ENCODE measurements at places on chromosomes 13 and 19.

GRCh38 chr13:78712831-78713230 lies 53.9 kb upstream of the OBI1 start:
- no peak for DNase-seq

GRCh38 chr19:9667898-9668297 lies 7.0 kb downstream of the ZNF562 start:
- DNase-seq, result no peak

DNA sequence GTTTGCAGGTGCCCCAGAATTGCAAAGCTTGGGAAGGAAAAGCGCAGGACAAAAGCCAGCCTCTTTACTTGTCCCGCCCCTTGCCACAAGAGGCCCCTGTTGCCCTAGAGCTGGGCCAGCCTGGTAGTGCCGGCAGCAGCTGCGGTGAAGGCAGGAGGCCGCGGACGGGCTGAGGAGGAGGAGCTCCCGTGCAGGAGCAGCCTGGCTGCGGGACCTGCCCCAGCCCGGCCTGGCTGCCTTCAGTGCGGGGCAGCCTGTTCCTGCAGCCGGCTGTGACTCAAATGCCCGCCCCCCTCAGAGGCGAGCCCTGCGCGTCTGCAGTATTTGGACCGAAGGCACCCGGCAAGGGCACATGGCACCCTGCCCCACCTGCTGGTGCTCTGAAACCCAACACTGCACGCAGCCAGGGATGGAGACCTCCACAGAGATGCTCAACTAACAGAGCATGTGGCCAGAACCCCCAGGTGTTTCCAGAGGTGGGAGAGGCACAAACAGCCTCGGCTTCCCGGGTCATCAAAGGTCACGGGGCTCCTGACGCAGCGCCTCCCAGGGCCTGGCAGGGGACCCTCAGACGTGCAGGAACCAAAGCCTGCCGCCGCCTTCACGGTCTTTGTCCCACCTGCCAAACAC lies 29.7 kb downstream of the NAXD start:
- peak; percentile 55 for DNase-seq

GRCh38 chr13:34695063-34695462 lies 247.0 kb upstream of the NBEA start:
- DNase-seq, result no peak

DNA sequence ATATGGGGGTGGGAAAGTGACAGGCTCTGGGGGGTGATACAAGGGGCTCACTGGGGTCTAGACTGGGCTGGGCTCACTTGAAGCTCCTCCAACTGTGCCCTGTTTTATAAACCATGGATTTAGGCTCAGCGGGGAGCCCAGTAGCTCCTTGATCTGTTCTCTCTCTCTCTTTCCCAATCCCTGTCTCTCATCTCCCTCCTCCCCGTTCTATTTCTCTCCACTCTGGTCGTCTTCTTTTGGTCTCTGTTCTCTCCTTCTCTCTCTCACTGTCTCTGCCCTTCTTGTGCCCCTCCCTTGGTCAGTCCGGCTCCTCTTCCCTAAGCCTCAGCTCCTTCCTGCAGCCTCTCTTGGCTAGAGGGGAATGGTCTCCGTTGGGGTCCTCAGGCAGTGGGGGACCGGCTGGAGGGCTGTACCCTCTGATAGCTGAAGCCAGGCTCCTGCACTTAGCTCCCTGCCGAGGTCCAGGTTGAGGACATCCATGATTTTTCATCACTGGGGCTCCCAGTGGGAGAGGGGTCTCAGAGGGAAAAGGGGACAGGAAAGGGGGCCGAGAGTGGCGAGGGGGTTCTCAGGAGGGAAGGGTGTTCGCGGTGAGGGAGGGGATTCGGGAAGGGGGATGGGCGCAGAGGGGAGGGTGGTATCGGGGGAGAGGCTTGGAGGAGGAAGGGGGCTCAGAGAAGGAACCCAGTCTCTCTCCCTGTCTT lies 8.5 kb downstream of the UNC13A start:
- no peak for DNase-seq

GRCh38 chr19:46390866-46391265 lies 22.5 kb downstream of the CCDC8 start:
- DNase-seq, result no peak

DNA sequence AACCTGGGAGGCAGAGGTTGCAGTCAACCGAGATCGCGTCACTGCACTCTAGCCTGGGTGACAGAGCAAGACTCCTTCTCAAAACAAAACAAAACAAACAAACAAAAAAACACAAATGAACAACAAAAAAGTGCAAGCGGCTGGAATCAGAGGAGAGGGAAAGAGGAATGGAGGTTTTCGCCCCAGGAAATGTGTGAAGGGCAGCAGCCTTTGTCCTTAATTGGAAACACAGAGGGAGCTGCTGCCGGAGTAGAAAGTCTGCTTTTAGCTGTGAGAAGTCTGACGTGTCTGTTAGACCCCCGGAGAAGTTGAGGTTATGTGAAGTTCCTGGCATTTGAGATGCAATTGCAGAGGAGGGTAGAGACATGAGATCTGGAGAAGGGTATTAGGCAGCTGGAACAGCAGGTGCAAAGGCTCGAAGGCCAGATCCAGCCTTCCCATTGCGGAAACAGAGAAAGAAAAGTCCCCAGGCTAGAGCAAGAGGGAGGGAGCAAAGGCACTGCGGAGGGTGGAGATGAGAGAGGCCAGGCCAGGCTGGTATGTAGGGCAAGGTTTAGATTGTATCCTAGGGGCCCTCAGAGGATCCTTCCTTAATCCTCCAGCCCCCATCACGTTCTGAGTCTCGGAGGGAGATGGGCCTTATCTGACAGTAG lies 473 bp downstream of the TMIGD2 start:
- DNase-seq, result peak; percentile 57

DNA sequence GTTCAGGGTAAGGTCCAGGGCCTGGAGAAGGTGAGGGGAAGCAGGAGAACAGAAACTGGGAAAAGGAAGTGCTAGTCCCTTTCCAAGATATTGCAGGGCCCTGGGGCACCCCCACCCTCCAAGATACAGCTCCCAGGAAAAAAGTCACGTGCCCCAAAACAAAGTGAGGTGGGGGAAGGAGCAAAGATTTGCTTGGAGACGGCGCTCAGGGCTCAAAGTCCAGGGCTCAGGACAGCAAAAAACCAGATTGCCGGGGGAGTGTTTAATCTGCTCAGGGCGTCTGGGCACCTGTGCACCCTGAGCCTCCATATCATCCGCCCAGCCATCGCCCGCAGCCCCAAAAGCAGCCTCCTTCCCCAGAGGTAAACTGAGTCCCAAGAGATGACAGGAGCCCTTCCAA lies 6.3 kb downstream of the SMIM24 start:
- no peak for DNase-seq

DNA sequence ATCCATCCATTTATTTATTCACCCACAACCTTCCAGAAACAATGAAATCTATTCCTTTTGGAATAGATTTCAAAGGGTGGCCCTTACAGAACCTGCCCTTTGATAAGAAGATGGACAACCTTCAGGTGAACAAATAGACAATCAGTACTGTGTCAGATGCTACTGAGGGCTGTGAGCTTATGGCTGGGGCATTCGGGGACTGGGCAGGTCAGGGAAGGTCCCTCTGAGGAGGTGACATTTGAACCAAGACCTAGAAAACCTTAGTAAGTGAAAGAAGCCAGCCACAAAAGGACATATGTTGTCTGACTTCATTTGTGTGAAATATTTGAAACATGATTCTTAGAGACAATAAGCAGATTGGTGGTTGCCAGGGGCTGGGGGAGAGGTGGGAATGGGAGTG lies 15.7 kb downstream of the ACTL9 start:
- DNase-seq, result no peak

GRCh38 chr19:4396949-4397783 lies 3.2 kb downstream of the SH3GL1 start:
- DNase-seq, result no peak

- DNase-seq, result no peak
These were observed 194.6 kb downstream of the TM9SF2 start for GRCh38 chr13:99695857-99696256.

- no peak for DNase-seq
These were observed 227.8 kb downstream of the LACC1 start for GRCh38 chr13:44107357-44108121.

GRCh38 chr13:29551214-29551613 lies 44.3 kb downstream of the SLC7A1 start:
- DNase-seq, result no peak

DNA sequence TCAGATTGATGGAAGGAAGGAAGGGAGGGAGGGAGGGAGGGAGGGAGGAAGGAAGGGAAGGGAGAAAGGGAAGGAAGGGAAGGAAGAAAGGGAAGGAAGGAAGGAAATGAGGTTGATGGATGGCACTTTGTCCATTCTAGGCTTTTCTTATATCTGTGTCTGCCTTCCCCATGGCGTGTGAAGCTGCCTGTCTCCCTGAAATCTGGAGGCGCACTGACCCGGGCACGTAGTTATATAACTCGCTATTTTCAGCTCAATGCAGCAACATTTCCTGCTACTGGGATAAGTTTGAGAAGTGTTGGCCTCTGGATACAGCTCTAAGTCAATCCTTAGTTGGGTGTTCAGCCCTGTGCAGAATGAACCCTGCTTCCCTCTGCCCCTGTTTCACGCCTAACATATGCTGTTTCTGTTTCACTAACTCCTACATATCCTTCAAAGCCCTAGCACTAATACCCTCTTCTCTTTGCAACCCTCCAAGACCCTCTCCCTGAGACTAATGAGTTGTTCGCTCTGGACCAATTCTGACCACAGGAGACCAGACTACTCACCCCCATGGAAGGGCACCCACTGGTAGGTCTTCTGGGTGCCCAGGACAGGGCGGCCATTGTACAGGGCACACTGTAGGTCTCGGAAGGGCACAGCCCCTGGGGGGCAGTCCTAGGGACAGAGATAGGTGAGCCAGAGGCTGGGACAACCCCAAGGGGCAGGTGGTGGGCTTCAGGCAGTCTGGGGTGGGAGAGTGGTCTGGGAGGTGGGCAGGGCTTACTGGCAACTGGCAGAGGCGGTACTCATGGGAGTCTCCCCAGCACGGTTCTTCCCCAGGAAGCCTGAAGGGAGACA lies 3.0 kb downstream of the ADAMTSL5 start:
- DNase-seq, result no peak

GRCh38 chr19:31181535-31181934 lies 167.7 kb downstream of the TSHZ3 start:
- no peak for DNase-seq
